ENCODE measurements at places on chromosomes 13 and 19.

- no peak for DNase-seq
These were observed 25.1 kb upstream of the MEIS3 start for GRCh38 chr19:47444388-47444821.

DNA sequence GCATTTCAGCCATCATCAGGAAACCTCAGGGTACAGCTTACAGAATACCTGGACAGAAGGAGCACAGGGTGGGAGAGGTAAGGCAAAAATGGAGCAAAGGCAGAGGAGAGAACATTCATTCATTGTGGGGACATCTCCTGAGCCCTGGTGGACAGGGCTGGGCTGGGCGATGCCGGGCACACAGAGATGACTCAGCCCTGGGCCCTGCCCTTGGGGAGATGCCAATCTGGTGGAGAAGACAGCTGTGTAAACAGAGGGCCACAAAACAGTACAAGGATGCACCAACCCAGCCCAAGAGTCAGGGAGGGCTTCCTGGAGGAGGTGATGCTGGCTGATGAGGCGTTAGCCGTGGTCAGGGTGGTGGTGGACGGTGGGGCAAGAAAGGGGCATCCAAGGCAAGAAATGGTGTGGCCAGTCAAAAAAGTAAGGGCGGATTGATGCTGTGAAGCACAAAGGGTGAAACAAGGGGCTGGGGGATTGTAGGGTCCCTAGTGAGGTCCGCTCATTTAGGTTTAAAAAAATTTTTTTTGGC is 3.6 kb upstream of the HAS1 start:
- DNase-seq = no peak

- DNase-seq = no peak
These were observed 358.1 kb downstream of the OXGR1 start for GRCh38 chr13:96636001-96636709.

DNA sequence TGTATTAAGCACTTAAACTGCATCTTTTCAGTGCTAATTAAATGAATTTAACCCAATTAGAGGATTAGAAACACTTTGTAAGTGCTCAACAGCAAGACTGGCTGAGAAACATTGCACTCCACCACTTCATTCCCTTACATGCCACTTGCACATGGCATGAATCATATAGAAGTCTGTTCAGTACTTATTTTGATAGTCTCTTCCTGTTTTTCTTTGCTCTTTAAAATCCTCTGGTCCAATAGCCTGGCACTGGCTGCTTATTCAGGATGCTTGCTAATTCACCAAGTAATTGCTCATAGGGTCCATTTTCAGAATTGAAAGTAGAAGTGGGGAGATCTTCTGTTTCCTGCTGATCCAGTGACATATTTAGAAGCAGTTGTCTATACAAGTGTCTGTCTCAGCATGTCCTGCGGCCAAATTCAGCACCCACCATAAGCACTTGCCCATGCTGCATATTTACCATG is 900.1 kb downstream of the PCDH9 start:
- no peak for DNase-seq

DNA sequence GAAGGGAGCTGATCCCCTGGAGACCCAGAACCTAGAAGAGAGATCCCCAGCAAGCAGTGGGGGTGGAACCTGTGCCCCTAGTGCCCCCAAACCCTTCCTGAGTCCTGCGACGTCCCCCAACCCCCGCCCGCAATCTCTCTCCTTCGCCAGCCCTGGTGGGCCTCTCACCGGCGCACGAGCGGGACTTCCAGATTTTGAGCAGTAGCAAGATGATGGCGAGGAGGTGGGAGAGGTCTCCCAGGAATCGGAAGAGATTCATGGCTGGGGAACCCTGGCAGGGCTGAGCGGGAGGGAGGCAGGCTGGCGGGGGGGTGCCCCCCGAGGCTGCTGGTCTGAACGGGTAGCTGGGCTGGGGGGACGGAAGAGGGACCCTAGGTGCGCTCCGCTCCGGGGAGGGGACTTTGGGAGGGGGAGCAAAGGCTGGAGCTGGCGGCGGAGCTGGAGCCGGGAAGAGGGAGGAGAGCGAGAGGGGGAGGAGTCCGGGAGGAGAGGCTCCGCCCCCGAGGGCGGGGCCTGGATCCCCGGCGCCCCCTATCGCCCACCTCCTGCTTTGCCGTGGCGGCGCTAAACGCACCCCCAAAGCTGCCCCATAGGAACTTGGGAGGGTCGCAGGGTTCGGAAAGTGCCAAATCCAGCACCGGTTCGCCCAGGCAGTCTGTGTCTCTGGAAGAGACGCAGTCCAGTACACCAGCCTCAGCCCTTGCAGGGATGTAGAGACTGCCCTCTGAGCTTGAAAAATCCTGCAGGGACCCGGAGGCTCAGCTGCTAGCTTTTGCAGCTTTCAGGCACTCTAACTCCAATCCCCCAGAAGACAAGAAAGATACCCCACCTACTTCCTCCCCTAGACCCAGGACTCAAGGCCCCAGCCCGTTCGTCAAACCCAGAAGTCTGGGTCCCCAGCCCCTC is at the start of gene KDELR1:
Gene KDELR1 (minus strand): TSS at position 452 of the 906 bp plus-strand sequence. CDS start 193 bp downstream, at position 259.
- DNase-seq = peak; percentile 39

GRCh38 chr19:3765121-3765520 is 2.6 kb downstream of the MRPL54 start:
- DNase-seq = no peak

GRCh38 chr19:15467734-15468214 is 3.4 kb upstream of the RASAL3 start:
- no peak for DNase-seq

- DNase-seq = no peak
These were observed 33.6 kb upstream of the LPAR6 start for GRCh38 chr13:48446464-48446863.

GRCh38 chr19:33719366-33720154 is 77.1 kb upstream of the KCTD15 start:
- peak; percentile 46 for DNase-seq

- DNase-seq = no peak
These were observed 4.1 kb downstream of the PIP5K1C start for GRCh38 chr19:3695986-3696659.

GRCh38 chr13:94595001-94595949 is 677 bp downstream of the TGDS start:
- DNase-seq = peak; percentile 38

DNA sequence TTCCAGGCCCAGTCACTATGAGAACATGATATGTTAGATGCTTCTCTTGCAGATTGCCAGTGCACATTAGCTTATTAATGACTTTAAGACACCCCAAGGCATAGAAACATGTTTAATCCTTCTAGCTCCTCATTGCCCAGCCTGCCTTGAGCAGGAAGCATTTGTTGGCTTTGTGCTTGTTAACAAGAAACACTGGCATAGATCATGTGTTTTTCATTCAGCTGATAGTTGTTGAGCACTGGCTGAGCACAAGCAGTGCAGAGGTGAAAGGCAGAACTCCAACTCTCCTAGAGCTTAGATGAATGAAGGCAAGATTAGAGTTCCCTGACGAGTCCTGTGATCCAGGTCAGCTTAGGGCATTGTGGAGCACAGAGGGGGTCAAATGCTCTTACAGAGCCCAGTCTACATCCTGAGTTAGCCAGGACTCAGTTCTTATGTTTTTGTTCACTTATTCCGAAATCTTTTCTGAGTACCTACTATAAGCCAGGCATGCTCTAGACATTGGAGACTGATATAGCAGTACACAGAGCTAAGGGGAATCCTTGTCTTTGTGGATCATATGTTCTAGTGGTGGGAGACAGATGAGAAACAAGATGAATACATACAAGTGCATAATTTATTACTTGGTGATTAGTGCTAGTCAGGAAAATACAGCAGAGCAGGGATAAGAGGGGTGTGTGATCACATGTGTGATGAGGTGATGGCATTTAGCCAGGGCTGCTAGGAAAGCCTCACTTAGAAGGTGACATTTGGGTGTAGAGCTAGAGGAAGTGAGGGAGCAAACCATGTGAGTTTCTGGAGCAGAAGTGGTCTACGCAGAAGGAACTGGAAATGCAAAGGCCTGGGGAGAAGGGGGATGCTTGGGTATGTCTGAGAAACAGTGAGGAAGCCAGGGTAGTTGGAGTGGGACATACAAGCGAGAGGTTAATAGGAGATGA is 101.2 kb downstream of the WASF3 start:
- DNase-seq = no peak
